ENCODE measurements at places on chromosomes 1 and 21.

DNA sequence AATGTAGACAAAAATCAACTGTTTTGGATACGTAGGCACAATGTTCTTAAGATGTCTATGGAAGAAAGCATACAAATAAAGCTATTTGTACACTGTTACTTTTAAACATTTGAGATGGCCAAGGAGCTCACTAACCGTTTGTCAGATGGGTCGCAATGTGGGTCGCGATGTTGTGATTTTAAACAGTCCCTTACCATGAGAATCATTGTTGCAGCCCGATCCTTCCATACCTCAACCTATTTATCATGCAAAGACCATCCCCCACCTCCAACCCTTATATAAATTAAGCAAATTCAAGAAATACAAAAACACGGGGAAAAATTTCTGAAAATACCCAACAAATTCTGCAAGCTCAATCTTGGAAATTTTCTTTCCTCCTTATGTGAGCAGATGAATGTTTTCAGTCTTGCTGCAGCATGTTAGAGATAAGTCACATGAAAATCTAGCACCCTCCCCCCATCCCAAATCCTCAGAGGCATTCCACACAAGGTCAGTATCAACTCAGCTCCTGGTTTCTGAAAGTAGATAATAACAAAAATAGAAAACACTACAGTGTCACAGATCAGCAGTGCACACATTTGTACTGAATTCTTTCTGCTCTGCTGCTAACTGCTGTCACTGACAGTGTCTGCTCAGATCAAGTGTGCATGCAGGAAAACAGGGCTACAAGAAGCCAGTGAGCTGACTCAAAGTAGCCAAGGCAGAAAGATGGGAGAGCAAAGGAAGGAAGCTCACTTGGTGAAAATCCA is 92.9 kb upstream of the TTC39A start:
- no peak for DNase-seq

- no peak for DNase-seq
Observed at GRCh38 chr1:188889166-188889565, 1588.5 kb downstream of the BRINP3 start.

GRCh38 chr1:3275471-3276340 is 178.8 kb upstream of the ARHGEF16 start:
- DNase-seq, result no peak

DNA sequence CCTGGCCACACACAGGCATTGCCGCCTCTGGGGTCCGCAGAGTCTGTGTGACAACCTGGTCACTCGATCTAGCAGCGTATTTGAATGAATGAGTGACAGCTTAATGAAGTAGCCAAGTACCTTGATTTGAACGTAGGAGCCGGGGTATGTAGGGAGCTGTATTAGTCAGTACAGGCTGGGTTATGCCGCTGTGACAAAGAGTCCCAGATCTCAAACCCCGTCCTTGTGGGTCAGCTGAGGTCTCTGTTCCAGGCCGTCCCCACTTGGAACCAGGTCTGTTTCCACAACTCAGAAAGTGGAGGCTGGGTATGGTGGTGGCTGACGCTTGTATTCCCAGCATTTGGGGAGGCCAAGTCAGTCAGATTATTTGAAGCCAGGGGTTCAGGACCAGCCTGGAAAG is 20.0 kb downstream of the ATAD3B start:
- no peak for DNase-seq

GRCh38 chr21:34262469-34262845 is 101.3 kb upstream of the KCNE2 start:
- no peak for DNase-seq

DNA sequence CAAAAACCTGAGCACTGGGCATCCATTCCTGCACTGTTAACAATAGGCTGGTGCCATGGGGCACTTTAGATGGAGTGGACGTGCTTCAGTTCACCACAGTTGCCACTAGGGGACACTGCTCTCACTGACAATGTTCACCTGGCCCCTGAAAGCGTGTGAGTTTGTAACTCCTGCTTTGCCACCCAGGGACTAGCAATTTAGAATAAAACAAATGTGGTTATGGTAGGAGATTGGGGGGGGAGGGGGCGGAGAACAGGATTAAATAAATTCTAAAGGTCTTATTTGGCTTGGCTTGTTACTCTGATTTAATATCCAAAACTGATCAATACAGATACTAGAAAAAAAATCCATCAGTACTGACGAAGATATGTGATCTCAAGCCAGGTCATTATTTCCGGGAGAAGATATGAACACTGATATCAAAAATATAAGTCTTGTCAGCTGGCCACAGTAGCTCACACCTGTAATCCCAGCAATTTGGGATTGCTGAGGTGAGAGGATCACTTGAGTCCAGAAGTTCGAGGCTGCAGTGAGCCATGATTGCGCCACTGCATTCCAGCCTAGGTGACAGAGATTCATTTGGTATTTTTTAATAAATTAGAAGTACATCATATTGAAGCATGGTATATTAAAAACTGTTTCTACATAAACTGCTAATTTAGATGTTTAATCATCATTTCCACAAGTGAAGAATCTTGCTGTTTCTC is 23.2 kb downstream of the INTS7 start:
- no peak for DNase-seq

GRCh38 chr1:178278916-178279686 is 185.2 kb downstream of the RASAL2 start:
- no peak for DNase-seq

GRCh38 chr1:197775282-197776262 is at the start of gene DENND1B:
DENND1B (minus strand) TSS chr1:197775480; CDS start chr1:197775155, 325 bp downstream.
- DNase-seq, result no peak

Data from cortex of kidney (tissue), 1 donor.